ENCODE measurements at places on chromosomes 5 and 9.
A peak's percentile ranks its signal among the peaks of the same experiment; 100 is the strongest.

GRCh38 chr9:124869466-124869985 is 7.6 kb downstream of the ARPC5L start:
- H3K27me3 ChIP-seq, result no peaks in the 10 kb centered on the region
- DNase-seq, result peak; percentile 31
- peaks cover 31% of the 10 kb centered on the region for H3K4me1 ChIP-seq
- peak overlapping the region; percentile 98 for H3K27ac ChIP-seq

GRCh38 chr5:50320131-50320749 is 120.8 kb downstream of the EMB start:
- no peak overlapping the region for H3K27ac ChIP-seq
- no peak for DNase-seq
- H3K27me3 ChIP-seq, result no peaks in the 10 kb centered on the region
- H3K4me1 ChIP-seq, result no peaks in the 10 kb centered on the region
- H3K4me3 ChIP-seq, result no peak overlapping the region

GRCh38 chr9:34227445-34227844 is 48.6 kb downstream of the UBAP1 start:
- H3K4me3 ChIP-seq, result no peak overlapping the region
- H3K4me1 ChIP-seq, result no peaks in the 10 kb centered on the region
- no peak overlapping the region for H3K27ac ChIP-seq
- no peaks in the 10 kb centered on the region for H3K36me3 ChIP-seq
- H3K27me3 ChIP-seq, result no peaks in the 10 kb centered on the region

DNA sequence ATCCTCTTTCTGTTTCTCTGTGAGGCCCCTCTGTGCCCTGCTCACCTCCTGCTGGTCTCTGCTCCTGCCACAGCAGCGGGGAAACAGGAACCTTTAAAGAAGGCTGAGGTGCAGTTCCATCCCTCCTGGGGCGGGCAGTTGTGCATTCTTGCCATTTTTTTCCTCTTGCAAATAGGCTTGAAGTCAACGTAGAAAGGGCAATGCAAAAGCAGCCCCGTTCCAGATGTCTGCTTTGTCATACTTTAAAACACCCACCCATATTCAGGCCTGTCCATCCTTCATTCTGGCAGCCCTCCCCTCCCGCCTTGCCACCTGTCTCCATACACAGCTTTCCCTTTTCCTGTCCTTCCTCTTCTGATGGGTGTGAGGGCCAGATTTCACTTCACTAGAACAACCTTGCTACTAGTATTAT is 65.4 kb upstream of the KLF9 start:
- no peaks in the 10 kb centered on the region for H3K27me3 ChIP-seq
- DNase-seq, result no peak
- no peak overlapping the region for H3K4me3 ChIP-seq
- no peaks in the 10 kb centered on the region for H3K36me3 ChIP-seq
- no peak overlapping the region for H3K27ac ChIP-seq
- no peaks in the 10 kb centered on the region for H3K4me1 ChIP-seq

DNA sequence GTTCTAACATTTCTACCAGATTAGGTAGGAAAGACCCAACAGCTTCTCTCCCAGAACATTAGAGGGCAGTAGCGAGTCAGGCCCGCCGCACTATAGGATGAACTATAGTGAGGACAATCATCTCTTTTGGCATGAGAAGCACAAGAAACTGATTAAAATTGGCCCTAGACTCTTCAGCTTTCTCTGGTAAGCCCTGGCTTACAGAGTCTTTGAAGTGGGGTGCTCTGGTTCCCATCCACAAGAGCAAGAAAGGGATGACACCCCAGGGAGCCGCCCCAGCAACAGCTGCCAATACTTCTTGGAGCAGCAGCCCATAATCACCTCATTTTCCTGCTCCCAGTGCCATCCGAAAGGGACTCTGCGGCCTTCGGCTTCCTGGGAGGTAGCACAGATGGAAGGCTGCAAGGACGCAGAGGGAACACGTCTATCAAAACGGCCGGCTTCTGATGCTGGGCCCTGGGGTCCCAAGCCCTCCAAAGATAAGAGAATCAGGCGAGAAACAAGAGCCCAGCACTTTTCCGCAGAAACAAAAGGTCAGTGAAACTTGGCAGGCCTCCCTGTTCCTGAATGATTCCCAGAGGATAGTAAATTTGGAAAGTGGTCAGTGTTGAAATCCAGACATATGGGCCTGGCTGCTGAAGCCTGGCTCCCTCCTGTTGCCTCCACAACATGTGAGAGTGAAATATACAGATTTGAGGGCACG is 69.3 kb downstream of the HSD17B3 start:
- H3K27ac ChIP-seq, result no peak overlapping the region
- H3K27me3 ChIP-seq, result peaks cover 16% of the 10 kb centered on the region
- no peaks in the 10 kb centered on the region for H3K36me3 ChIP-seq
- DNase-seq, result peak; percentile 49
- H3K4me3 ChIP-seq, result no peak overlapping the region
- no peaks in the 10 kb centered on the region for H3K4me1 ChIP-seq

GRCh38 chr5:62931153-62931950 is 352.7 kb downstream of the LRRC70 start:
- H3K27ac ChIP-seq, result no peak overlapping the region
- no peaks in the 10 kb centered on the region for H3K36me3 ChIP-seq
- H3K4me3 ChIP-seq, result no peak overlapping the region

DNA sequence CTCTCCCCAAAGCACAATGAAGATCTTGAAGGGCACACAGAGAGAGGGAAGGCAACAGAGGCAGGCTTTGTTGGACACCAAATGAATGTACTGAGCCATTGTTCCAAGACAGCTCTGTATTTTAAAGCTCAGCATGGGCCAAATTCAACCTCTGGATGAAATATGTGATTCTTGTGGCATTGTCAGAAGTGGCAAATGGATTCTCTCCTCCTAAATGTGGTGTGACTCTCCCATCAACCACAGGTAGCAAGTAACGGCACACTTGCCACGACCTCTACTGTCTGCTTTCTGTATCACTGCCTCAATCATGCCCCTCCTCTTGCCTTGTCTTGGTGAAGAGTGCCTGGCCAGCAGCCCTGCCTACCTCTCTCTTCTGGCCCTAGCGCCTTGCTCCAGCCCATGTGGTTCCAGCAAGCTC is 6.1 kb upstream of the MOB3B start:
- no peak overlapping the region for H3K27ac ChIP-seq
- H3K4me3 ChIP-seq, result no peak overlapping the region
- no peaks in the 10 kb centered on the region for H3K36me3 ChIP-seq

- peaks cover 42% of the 10 kb centered on the region for H3K4me1 ChIP-seq
- no peaks in the 10 kb centered on the region for H3K27me3 ChIP-seq
- no peak overlapping the region for H3K4me3 ChIP-seq
- H3K27ac ChIP-seq, result no peak overlapping the region
- H3K36me3 ChIP-seq, result peaks cover 13% of the 10 kb centered on the region
Measured at GRCh38 chr9:110064803-110065202, 143.2 kb downstream of the C9orf152 start.

- H3K27ac ChIP-seq, result no peak overlapping the region
- H3K36me3 ChIP-seq, result no peaks in the 10 kb centered on the region
- H3K27me3 ChIP-seq, result no peaks in the 10 kb centered on the region
Measured at GRCh38 chr9:106745457-106745856, 117.5 kb upstream of the ZNF462 start.

- H3K36me3 ChIP-seq, result no peaks in the 10 kb centered on the region
- no peaks in the 10 kb centered on the region for H3K4me1 ChIP-seq
- DNase-seq, result no peak
- H3K27ac ChIP-seq, result no peak overlapping the region
- H3K27me3 ChIP-seq, result no peaks in the 10 kb centered on the region
Measured at GRCh38 chr5:98416541-98416940, 356.9 kb upstream of the RGMB start.

DNA sequence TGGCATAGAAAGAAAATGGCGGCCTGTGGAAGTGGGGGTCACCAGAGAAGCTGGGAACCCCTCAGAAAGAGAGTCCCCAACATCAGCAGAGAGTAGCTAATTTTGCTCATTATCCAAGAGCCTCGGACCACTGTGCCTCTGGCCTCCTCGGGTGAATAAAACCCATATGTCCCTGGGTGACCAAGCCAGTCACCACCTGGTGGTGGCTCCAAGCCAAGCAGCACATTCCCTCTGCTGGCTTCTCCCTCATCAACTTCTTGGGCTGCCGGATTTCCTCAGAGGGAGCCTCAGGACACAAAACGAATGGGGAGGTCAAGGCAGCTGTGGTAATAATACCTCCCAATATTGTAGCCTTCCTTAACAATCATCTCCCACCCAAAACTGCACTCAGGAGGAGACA is 242.5 kb downstream of the NFIB start:
- DNase-seq, result no peak
- no peaks in the 10 kb centered on the region for H3K4me1 ChIP-seq
- H3K27ac ChIP-seq, result no peak overlapping the region
- H3K27me3 ChIP-seq, result no peaks in the 10 kb centered on the region

- no peaks in the 10 kb centered on the region for H3K36me3 ChIP-seq
- no peaks in the 10 kb centered on the region for H3K27me3 ChIP-seq
- no peaks in the 10 kb centered on the region for H3K4me1 ChIP-seq
Measured at GRCh38 chr9:95666096-95666784, 149.5 kb upstream of the PTCH1 start.

All from MM.1S (cell line).